ENCODE measurements at places on chromosomes 5 and 9.

DNA sequence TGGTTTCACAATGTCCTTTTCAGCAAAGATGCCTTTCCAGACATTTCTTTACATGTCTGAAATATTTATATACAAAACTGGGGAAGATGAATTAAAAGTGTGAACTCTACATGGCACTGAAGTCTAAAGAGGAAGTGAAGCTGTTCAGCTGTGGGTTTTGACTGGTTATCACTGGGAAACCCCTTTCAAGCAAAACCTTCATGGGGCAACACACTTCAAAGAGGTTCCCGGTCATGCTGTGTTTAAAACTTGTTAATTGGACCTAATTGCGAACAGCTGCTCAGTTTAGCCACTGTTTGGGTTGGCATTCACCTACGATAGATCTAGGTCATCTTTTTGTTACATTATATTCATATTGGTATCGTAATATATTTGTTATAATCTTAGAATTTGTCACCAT is 20.0 kb upstream of the GDNF start:
- no peak for DNase-seq

- no peak for DNase-seq
Measured at GRCh38 chr9:84822589-84823233, 153.2 kb downstream of the NTRK2 start.

- no peak for DNase-seq
Measured at GRCh38 chr9:77714077-77714549, 66.0 kb upstream of the GNA14 start.

DNA sequence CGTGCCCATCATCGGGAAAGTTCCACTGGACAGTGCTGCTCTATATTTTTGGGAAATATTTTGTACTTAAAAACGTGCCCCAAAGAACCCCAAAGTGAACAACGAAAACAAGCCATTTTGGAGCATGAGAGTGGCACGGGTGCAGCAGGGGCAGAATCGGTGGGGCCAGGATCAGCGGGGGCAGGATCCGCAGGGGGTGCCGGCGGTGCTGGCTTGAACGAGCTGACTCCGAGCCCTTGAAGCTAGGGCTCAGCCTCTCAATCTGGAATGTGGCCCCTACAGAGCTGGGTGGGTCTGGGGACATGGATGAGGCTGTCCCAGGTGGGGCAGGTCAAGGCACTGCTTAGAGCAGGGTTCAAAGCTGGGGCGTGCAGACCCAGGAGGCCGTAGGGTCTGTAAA is 104.7 kb upstream of the COL5A1 start:
- DNase-seq: no peak

DNA sequence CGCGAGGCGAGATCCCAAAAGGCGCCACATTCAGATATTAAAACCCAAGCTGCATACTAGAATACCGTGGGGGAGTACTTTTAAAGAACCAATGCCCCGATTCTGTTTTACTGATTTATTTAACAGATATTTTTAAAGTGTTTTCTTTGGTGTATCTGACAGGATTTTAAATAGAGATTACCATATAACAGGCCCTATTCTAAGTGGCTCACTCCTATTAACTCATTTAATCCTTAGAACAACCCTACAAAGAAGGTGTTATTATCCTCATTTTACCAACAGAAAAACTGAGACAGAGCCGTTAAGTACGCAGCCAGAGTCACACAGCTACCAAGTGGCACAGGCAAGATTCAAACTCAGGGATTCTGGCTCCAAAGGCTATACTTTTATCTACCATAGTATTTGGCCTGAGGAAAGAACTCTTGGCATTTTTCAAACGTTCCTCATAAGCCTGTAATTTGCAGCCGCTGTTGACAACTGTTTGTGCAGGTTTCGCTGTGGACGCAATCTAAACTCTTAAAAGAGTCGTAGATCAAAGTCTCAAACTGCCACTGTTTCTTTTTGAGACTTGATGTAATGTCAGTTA is 550 bp upstream of the TMEM245 start:
- no peak for DNase-seq

- no peak for DNase-seq
Measured at GRCh38 chr5:129763651-129764050, 15.8 kb downstream of the MINAR2 start.

DNA sequence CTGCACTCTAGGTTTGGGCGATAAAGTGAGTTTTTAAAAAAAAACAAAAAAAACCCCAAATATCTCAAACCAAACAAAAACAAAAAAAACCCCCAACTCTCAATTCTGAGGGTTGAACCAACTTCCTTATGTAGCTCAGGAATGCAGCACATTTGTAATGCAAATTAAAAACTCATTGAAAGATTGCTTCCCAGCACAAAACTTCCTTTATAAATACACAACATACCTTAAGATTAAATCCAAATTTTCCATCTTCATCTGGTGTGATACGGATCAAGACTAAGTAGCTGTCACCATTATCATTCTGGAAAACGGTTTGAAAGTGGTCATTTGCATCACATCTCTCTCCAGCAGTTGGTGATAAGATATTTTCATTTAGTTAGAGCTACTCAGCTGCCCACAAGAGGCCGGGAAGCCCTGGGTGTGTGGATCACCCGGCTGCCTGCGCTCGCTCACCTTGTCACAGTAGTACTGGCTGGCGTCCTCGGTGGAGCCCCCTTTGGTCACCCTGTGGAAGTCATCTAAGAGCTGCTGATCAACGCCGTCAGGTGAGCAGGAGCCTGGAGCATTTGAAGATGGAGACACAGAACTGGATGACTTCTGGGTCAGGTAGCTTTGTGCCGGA is 88.2 kb downstream of the PTPN3 start:
- no peak for DNase-seq

DNA sequence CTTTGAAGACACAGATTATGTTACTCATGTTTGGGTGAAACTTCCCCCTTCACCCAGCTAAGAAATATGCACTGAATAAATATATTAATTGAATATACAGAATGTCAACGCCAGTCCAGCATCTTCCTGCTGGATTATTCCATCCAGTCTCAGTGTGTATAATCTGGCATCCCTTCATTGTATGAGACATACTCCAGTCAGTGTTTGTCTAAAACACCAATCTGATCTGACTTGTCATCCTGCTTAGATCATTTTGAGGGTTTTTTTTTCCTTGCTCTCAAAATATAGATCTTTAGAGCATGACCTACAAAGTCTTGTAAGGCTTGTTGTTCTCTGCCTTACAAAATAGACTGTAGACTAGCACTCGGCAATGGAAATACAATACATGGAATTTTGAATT is 195.1 kb downstream of the SMARCA2 start:
- DNase-seq: no peak

- no peak for DNase-seq
Measured at GRCh38 chr5:78783434-78784130, 135.0 kb upstream of the LHFPL2 start.

All from T-helper 17 cell (primary cell).